ENCODE measurements at places on chromosomes 4 and X.

DNA sequence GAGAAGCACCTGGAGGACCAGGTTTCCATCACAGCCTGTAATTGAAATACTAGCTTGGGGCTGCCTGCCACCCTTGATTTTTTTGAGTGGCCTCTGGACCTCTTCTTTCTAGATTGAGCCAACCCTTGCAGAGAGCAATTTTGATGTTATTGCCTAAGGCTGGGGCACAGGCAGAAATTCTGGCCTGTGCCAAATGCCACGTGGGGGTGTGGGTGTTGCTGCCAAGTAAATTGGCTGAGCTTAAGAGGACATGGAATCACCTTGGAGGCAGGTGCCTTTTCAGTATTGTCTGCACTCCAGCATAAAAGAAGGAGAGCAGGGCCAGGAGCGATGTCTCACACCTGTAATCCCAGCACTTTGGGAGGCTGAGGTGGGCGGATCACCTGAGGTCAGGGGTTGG lies 286.1 kb upstream of the PRPS2 start:
- no peak for DNase-seq

DNA sequence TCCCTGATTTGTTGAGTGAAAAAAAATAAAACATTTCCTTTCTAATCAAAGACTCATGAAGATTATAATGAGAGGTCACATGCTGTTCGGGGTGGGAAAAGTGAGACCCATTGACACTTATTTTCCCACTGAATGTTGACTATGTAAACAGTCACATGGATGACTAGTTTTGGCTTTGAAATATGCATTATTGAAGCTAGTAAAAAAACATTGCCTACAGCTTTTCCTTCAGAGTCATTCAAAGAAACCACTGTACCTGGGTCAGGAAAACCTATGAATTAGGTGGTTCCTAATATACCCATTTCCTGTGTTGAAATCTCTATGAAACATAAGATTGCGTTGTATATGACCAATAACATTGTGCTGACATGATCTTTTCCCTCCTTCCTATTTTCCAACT lies 251.2 kb downstream of the CFAP299 start:
- DNase-seq: no peak

GRCh38 chr4:61527888-61528287 lies 327.8 kb downstream of the ADGRL3 start:
- DNase-seq: no peak

- DNase-seq: no peak
Observed at GRCh38 chr4:76270244-76271175, 19.0 kb downstream of the FAM47E start.

GRCh38 chr4:1192493-1193205 lies 20.3 kb upstream of the SPON2 start:
- DNase-seq: no peak

DNA sequence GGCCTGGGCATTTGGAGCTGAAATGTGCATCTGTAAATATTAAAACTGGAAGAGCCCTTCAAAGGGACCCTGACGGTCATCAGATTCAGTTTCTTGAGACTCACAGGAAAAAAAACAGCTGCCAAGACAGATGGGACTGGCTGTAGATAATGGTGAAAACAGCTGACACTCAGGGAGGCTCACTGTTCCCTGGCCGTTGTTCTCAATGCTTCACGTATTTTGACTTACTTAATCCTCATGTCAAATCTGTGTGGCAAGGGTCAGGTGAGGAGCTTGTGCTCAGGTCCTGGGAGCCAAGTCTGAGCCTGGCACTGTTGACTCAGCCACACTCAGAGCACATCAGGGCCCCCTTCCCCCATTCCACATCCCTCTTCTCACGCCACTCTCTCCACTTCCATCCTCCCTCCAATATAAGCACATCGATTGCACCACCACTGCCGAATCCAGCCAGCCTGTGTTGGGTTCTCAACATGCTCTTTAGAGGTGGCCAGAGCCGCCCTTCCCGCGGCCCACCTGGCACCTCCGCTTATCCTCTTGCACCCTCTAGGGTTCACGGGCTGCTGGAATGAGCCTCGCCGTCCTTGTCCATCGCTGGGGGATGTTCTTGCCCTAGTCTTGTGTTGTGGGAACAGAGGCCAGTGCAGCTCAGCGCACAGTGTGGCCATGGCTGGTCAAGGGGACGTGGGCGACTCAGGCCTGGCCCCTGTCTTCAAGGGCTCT lies 40.1 kb downstream of the EVC start:
- DNase-seq: no peak

GRCh38 chr4:140099983-140100382 lies 54.0 kb downstream of the MAML3 start:
- peak; percentile 22 for DNase-seq

GRCh38 chr4:137668885-137669545 lies 136.7 kb upstream of the PCDH18 start:
- no peak for DNase-seq

DNA sequence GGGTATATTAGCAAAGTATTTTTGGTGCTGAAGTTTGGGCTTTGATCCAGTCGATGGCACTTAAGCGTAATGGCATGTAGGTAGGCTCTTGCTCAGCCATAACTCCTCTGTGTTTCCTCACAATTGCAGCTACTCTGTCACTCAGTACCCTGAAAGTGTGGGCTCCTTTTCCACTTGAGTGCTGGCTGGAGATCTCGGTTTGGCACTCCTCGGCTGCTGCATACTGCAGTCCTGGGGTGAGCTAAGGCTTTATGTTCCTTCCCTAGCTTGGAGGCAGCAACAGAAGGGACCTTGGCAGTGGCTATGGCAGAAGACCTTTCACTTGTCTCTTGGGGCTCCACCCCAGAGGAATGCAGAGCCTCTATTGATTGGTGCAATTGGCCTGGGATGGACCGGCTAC lies 106.7 kb upstream of the GRXCR1 start:
- DNase-seq: no peak

DNA sequence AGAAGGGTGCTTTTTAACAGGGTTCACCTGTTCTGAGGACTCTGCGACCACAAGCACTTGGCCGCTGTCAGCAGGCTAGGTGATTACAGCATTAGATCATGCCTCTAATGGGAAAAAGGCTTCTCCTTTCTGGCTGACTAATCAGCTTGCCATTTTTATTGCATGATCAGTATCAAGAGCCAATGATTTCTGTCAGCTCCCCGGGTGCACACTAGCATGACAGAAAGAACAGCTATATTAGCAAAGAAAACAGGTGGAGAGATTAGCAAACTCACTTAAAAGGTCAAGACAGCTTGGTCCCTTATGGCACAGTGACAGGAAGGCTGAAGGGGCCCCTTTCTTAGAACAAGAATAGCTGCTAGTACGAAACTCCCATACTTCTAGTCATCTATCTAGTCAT lies 170.0 kb downstream of the SMIM20 start:
- DNase-seq: no peak

- no peak for DNase-seq
Observed at GRCh38 chrX:22159071-22159470, 113.6 kb upstream of the CBLL2 start.

GRCh38 chr4:146833530-146833929 lies 112.1 kb downstream of the TTC29 start:
- no peak for DNase-seq

DNA sequence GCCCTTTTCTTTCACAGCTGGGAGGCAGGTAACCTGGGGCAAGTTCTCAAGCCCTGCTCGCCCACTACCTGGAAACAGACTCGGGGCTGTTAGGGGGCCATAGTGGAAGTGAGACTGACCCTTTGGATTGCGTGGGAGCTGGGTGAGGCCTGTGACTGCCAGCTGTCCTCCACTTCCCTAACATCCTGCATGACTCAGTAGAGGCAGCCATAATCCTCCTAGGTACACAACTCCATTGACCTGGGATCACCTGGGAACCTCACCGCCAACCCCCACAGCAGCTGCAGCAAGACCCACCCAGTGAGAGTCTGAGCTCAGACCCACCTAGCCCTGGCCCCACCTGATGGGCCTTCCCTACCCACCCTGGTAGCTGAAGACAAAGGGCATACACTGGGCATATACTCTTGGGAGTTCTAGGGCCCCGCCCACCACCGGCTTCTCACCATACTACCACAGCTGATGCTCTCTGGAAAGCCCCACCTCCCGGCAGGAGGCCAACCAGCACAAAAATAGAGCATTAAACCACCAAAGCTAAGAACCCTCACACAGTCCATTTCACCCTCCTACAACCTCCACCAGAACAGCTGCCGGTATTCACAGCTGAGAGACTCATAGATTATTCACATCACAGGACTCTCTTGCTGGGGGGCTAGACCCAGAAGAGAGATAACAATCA lies 61.1 kb upstream of the DCTD start:
- no peak for DNase-seq

DNA sequence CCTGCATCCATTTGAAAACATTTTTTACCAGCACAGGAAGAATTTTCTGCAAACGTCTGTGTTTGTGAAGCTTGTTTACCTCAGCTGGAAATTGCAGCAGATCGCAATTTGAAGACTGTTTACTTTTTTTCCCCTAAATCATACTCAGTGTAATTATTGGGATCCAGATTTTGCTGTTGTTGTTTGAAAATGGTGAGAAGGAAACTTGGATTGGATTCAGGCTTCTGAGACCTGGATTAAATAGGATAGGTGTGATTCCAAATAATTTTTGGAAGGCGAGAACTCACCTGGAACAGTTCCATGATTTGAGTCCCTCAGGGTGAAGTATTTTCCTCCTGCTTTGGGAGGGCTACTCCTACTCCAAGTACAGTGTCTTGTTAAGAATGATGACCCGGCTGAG lies 279.8 kb downstream of the STIM2 start:
- DNase-seq: no peak

DNA sequence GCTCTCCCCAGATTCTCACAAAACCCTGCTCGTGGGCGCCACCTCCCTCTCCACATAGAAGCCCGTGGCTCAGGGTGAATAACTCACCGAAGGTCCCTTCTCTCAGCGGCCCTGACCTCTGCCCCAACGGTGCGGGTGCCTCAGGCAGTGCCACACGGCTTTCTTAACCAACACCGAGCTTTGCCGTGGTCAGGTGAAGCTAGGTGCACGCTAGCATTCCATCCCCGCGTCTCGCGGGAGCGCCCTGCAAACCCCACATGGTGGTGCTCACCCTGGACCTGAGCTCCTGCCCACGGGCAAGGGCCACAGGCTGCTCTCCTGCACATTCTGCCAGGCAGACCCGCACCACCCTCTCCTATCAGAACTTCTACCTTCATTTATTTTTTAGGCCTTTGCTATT lies 18.4 kb downstream of the LRPAP1 start:
- DNase-seq: no peak

- DNase-seq: no peak
Observed at GRCh38 chrX:4268676-4269075, 555.2 kb upstream of the PRKX start.

GRCh38 chrX:122091571-122091970 lies 1044.2 kb downstream of the GLUD2 start:
- DNase-seq: no peak

Data from C1 segment of cervical spinal cord (tissue), 14 donors.